ENCODE measurements at places on chromosomes 1 and 21.

- DNase-seq, result no peak
Measured at GRCh38 chr21:32812035-32812434, 40.5 kb upstream of the PAXBP1 start.

DNA sequence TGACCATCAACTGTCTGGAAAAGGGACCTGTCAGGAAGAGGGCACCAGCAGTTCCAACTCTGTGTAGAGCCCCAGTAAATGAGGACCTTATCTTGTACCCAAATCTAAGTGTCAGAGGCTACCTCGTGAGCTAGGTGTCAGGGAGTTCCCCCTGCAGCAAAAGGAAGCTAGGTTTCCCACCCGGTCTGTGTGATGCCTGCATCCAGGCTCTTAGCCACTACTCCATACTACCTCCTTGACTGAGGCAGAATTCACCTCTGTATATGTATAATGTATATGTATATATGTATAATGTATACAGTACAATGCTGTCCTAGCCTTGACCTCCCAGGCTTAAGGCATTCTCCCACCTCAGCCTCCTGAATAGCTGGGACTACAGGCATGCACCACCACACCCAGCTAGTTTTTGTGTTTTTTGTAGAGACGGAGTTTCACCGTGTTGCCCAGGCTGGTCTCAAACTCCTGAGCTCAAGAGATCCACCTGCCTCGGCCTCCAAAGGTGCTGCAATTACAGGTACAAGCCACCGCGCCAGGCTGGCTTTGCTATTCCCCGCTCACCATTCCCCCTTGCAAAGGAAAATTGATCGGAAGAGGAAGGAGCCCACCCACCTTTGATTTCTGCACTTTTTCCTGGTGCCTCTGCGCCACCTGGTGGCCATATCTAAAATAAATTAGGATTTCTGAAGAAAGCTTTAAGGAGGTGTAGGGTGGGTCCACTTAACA is 15.7 kb upstream of the LUZP1 start:
- peak; percentile 72 for DNase-seq

- DNase-seq, result no peak
Measured at GRCh38 chr1:201112173-201112731, at the start of gene CACNA1S. TSS of gene CACNA1S (minus strand) at chr1:201112426. CDS start at chr1:201112339, 87 bp downstream.

DNA sequence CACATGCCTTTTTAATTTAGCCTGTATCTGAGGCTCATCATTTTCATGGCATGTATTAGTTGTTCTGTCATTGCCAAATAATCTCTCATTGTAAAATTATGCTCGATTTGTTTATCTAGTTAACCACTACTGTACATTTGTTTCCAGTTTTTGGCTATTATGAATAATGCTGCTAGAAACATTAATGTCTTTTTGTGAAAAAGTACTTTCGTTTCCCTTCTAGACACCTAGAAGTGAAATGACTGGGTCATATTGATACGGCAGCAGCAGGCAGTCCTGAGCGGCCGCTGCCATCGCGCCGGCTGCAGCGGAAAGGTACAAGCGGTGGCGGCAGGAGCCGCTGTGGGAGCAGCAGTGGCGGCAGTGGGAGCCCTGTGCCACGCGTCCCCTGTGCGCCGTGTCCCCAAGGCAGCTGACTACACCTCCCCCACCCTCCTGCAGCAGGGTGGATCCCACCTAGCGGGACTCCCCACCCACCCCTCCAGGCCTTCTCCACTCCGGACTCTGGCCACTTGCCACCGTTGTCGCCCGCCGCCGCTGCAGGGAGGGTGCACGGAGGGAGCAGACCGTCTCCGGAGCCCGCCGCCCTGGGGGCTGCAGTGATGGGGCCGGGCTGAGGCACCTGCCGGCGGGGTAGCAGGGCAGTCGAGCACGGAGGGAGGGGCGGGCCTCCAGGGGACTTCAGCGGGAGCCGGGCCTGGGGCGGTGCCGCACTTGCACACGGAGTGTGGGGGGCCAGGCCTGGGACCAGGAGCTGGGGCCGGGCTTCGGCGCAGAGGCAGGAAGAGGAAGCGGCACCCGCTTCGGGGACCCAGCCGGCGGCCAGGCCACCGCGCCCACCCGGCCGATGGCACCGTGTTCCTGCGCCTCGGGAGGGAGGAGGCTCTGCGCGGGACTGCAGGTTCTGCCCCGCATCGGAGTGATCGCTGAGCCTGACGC is 66.8 kb upstream of the RGS7 start:
- no peak for DNase-seq

DNA sequence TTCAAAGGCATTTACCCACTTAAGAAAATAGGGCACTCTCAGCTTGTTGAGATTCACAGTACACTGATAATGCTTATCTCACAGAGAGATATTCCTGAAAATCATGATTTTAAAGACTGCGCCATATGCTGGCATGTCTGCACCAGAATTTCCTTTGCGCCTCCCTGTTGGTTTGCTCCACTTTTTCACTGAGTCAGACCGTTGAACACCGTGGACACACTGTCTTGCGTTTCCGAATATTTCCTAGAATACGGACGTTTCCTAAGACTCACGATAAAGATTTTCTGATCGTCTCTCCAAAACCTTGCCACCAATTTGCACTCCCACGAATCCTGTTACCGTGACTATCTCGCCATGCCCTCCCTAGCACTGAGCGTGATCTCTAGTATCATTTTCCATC is 497 bp upstream of the C1orf115 start:
- DNase-seq, result no peak

Measured in NAMALWA (cell line).